ENCODE measurements at places on chromosomes 5 and 9.

- H3K4me1 ChIP-seq, result no peaks in the 10 kb centered on the region
- no peak overlapping the region for H3K4me3 ChIP-seq
- peaks cover 41% of the 10 kb centered on the region for H3K27me3 ChIP-seq
- DNase-seq, result no peak
Measured at GRCh38 chr5:83718936-83719495, 1.6 kb downstream of the HAPLN1 start.

DNA sequence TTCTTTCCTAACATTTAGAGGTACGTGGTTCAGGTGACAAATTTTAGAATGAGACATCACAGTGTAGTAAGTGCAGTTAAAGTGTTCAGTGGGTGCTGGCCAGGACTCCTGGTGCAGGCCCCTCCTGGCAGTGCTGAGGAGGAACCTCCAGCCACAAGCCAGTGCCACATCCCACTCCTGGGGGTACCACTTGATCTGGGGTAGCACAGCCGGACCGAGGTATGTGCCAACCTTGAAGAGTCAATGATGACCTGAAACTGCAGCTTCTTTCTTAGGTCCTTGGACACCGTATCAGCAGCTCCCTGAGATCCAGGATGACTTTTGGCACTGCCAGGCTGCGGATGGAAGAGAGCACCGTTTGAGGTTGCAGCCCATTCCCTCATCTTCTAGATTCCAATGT is 310.4 kb upstream of the IRX4 start:
- no peaks in the 10 kb centered on the region for H3K4me1 ChIP-seq
- H3K4me3 ChIP-seq, result no peak overlapping the region
- no peak overlapping the region for H3K27ac ChIP-seq
- H3K36me3 ChIP-seq, result no peaks in the 10 kb centered on the region
- H3K27me3 ChIP-seq, result no peaks in the 10 kb centered on the region

DNA sequence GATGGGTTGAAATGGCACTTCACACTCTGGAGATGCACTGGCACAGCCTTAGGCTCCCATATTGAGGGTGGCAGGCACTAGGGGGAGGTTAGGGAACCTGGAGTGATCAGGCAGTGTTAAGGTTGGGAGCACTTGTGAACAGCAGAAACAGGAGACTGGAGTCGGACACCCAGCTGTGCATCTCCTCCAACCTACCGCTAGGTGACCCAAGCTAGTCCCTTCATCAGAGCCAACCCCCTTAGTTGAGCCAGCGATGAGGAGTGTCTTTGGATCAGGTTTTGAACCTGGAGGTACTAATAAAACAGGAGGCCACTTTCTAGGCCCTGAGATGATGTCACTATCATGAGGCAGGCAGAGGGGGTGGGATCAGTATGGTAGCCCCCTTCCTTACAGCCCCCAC is 1.7 kb downstream of the ACTL7B start:
- no peak overlapping the region for H3K4me3 ChIP-seq
- H3K27me3 ChIP-seq, result peaks cover 4% of the 10 kb centered on the region
- DNase-seq, result no peak
- H3K4me1 ChIP-seq, result no peaks in the 10 kb centered on the region
- H3K27ac ChIP-seq, result no peak overlapping the region

DNA sequence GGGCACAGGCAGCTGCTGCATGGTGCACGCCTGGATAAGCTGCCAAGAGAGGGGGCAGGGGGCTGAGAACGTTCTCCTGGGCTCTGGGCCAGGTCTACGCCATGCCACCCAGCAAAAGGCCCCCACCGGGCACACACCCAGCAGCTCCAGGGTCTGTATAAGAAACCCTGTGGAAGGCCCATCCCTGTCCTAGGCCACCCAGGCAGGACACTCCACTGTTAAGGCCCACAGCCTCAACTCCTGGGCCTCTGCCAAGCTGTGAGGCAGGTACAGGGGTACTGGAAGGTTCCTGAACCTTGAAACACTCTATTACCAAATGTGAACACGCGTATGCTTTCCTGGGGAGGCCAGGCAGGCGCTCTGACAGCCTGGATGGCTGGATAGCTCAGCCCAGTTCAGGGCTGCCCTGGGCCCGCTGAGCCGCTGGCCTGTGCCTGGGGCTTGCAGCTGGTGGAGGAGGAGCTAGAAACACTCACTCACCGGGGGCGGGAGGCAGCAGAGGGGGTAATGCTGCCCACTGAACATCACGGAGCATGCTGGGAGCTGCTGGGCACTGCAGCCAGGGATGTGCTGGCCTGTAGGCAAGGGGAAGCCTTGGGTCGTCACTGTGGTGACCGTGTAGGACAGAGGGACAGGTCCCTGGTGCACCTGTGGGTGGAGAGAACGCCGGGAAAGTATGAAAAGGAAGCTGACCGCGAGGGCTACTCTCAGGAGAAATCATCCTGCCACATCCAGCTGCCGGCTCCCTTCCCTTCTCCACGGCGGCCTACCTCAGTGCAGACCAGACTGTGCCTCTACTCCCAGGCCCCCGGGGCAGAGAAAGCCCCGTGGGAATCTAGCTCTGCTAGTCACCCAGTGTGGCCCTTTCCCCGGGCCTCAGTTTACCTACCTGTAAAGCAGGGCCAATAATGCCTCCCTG is 6.0 kb downstream of the RNF44 start:
- no peak for DNase-seq
- H3K36me3 ChIP-seq, result peaks cover 57% of the 10 kb centered on the region
- H3K4me1 ChIP-seq, result peaks cover 32% of the 10 kb centered on the region
- peak overlapping the region; percentile 89 for H3K27ac ChIP-seq

DNA sequence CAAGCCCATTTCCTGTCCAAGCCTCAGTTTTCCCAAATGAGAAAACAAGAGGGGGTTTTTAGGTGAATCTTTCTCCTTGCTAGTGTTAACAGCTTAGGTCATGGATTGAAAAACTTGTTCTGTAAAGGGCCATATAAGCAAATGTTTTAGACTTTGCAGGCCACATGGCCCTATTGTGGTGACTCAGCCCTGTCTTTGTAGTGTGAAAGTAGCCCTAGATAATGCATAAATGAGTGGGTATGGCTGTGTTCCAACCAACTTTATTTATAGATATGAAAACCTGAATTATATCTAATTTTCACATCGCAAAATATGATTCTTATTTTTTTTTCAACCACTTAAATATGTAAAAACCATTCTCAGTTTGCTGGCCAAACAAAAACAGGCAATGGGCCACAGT is 6.9 kb upstream of the BARX1 start:
- no peaks in the 10 kb centered on the region for H3K36me3 ChIP-seq
- no peak overlapping the region for H3K4me3 ChIP-seq
- DNase-seq, result no peak
- peaks cover 19% of the 10 kb centered on the region for H3K4me1 ChIP-seq
- no peak overlapping the region for H3K27ac ChIP-seq

DNA sequence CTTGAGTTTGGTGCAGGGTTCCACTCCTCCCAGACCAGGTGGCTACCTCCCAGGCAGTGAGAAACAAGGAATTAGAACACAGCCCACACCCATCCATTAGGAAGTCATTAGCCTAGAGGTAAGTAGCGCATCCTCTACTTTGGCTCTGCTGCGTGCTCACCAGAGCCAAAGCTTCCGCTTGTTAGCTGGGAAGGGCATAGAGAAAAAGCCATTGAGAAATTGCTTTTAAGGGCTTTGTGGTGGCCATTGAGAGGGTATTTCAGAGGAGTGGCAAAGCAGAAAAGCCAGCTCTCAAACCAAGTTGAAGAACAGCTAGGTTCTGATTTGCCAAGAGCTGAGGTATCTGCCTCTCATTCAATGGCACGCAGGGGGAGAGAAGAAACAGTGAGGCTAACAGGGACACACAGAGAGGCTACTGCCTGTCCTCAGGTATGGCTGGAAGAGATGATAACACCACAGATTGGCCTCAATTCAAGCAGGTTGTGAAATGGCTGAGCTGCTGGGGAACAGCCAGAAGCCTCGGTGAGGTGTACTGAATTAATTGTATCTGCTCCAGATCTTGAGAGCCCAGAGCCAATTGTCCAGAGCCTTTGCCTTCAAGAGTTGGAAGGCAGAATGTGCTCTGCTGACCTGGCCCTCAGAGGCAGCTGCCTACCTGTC is 119.4 kb downstream of the NTRK2 start:
- no peak overlapping the region for H3K4me3 ChIP-seq
- DNase-seq, result no peak
- H3K27me3 ChIP-seq, result peaks cover 3% of the 10 kb centered on the region

DNA sequence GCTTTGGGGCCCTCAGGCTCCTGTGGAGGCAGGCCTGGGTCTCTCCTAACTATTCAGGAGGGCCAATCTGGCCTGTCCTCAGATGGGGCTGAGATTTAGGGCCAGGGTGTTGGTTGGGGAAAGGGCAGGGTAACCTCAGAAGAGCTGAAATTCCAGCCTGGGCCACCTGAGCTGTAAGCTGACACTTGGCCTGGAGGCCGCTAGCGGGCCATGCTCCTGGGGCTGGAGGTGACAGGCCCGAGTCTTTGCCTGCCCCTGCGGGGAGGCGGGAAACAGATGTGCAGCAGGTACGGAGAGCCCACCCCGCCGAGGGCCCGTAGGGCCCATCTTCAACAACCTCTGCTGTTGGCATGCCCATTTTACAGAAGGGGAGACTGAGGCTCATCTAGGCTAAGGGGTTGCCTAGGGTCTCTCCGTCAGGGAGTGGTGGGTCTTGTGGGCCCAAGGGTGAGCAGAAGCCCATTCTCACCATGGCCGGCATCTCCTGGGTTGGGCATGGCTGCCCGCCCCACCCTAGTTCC is 69.5 kb downstream of the RXRA start:
- peak overlapping the region; percentile 82 for H3K27ac ChIP-seq
- H3K27me3 ChIP-seq, result no peaks in the 10 kb centered on the region
- peaks cover 44% of the 10 kb centered on the region for H3K4me1 ChIP-seq

Measured in T-helper 2 cell treated with Interferon-gamma antibody and Interleukin-4, amounts not matched to agents 5 μg/mL and 100 μg/mL, for 36 hours (primary cell).